Endothelial cell (in vitro differentiated cells): ENCODE measurements at places on chromosomes 2 and 18. TPM values are rescaled to one million over a fixed set of nuclear protein-coding genes. Genes with fewer than 3 reads are reported as not detected.
A peak's percentile ranks its signal among the peaks of the same experiment; 100 is the strongest.

DNA sequence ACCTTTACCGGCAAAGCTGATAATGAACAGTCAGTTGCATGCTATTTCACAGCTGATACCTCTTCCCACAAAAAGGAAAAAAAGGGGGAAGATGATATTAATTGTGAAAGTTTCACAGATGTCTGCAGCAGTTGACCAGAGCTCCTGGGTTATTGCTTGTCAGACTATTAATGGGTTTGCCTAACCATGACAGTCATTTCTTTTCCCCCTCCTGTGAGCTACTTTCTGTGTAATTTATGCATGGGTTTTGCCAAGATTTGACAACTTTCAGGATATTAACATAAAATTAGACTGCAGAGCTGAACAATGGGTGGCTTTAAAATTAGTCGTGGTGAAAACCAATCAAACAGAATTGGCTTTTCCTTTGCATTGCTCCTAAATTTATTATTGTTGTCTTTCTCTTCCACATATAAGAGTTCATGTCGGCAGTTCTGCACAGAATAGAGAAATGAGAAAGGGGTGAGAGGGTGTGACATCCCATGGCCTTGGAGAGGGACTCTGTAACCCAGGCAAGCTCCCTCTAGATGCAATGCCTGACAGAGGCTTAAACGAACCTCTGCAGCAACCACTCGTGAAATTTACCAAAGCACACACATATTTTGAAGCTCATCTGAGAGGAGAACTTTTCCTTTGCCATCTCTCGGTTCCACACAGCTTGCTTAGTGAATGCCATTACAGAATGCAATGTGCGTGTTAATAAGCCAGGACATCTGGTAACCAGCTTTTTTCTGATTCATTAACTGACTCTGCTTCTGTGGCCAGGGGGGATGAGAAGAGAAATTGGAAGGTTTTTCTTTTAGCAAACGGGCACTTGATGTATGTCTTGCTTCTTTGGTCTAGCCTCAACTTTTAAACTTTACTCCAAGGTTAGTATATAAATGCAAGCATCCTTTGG, 82.2 kb upstream of the ITGA4 start:
- DNase-seq = no peak
- no peaks in the 10 kb centered on the region for H3K4me1 ChIP-seq
- H3K27me3 ChIP-seq = no peaks in the 10 kb centered on the region
- H3K4me3 ChIP-seq = no peak overlapping the region
- no peak overlapping the region for H3K27ac ChIP-seq
- no peaks in the 10 kb centered on the region for H3K36me3 ChIP-seq

DNA sequence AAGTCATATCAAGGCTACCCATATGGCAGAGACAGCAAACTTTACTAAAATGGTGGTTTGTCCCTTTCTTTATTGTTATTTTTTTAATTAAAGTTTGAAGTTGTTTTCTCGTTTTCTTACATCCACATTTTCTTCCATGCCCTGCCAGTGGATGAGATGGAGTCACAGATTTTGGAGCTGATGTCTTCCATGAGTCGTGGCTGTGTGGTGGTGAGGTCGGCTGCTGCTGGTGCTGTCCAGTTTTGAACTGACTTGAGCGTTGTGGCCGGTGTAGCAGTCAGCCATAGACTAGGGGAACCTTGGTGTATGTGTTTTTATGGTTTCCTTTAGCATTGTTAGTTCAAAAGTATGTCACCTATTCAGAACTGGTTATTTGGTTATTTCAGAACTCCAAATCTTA, 182.8 kb downstream of the SH3RF3 start:
- peaks cover 11% of the 10 kb centered on the region for H3K4me1 ChIP-seq
- DNase-seq = no peak
- H3K4me3 ChIP-seq = no peak overlapping the region
- H3K27me3 ChIP-seq = no peaks in the 10 kb centered on the region
- no peaks in the 10 kb centered on the region for H3K36me3 ChIP-seq

Gene TRIP12
- total RNA-seq = 363 TPM

DNA sequence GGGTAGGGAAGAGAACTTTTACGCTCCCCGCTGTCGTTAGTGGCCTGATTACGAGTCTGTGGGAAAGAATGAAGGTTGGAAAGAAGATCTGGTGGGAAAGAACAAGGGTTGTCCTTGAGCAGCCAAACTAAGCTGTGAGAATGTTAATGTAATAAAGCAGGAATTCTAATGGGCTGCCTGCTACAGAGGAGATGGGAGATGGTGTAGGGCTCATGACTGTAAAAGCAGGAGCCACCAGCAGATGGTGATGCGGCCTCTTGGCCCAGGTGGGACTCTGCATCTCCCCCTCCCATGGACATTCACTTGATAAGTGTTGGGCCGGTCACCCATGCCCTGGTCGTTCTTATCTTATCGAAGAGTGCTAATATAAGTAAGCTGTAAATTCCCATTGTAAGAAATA, 150.0 kb downstream of the NEDD4L start:
- no peak overlapping the region for H3K27ac ChIP-seq
- DNase-seq = peak; percentile 48
- H3K27me3 ChIP-seq = no peaks in the 10 kb centered on the region

- H3K36me3 ChIP-seq = no peaks in the 10 kb centered on the region
- no peak overlapping the region for H3K4me3 ChIP-seq
- no peak overlapping the region for H3K27ac ChIP-seq
- peaks cover 24% of the 10 kb centered on the region for H3K4me1 ChIP-seq
These were observed 276.4 kb upstream of the CXCR4 start for GRCh38 chr2:136394136-136395060.

GRCh38 chr18:63259567-63260379, 59.8 kb downstream of the BCL2 start:
- no peak for DNase-seq
- peaks cover 8% of the 10 kb centered on the region for H3K4me1 ChIP-seq
- no peaks in the 10 kb centered on the region for H3K36me3 ChIP-seq
- no peak overlapping the region for H3K4me3 ChIP-seq
- H3K27ac ChIP-seq = no peak overlapping the region

DNA sequence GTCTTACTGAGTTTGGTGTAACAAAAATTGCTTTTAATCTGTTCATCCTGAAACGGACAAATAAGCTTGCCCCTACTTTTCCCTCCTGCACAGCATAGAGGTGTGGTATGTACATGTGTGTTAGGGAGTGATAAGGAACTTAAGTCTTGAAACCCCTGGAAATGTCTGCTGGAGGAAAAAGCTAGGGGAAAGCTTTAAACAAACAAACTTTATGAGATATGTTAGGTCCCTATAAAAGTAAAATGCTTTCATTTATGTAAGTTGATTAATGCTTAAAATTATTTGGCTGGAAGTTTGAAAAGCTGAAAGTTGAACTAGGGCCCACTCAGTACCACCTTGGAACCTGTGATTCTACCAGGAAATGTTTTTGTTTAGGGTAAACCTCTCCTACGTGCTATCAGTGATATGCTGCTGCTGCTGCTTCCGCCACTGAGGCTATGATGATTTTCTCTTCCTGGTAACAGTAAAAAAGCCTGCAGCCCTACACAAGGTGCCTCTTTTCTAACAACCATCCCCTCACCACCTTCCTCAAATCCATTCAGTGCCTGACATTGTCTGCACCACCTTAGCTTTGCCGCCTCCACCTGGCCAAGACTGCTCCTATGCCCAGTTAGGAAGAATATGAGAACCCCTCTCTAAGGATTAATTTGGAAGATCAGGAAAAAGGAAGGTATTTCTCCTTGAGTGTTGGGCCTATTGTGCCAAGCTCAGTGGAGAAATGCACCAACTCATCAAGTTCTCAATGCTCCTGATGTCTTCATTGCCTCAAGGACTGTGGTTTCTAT, 2.5 kb upstream of the YES1 start:
- H3K27me3 ChIP-seq = peaks cover 23% of the 10 kb centered on the region
- DNase-seq = peak; percentile 21
- H3K36me3 ChIP-seq = peaks cover 8% of the 10 kb centered on the region
- H3K4me1 ChIP-seq = peaks cover 55% of the 10 kb centered on the region
- H3K4me3 ChIP-seq = peak overlapping the region; percentile 70

GRCh38 chr2:200788121-200788718, 23.5 kb upstream of the BZW1 start:
- H3K4me1 ChIP-seq = peaks cover 5% of the 10 kb centered on the region
- no peak overlapping the region for H3K4me3 ChIP-seq
- H3K27me3 ChIP-seq = no peaks in the 10 kb centered on the region
- H3K36me3 ChIP-seq = no peaks in the 10 kb centered on the region
- no peak overlapping the region for H3K27ac ChIP-seq
